ENCODE measurements at places on chromosomes 7 and 10.

DNA sequence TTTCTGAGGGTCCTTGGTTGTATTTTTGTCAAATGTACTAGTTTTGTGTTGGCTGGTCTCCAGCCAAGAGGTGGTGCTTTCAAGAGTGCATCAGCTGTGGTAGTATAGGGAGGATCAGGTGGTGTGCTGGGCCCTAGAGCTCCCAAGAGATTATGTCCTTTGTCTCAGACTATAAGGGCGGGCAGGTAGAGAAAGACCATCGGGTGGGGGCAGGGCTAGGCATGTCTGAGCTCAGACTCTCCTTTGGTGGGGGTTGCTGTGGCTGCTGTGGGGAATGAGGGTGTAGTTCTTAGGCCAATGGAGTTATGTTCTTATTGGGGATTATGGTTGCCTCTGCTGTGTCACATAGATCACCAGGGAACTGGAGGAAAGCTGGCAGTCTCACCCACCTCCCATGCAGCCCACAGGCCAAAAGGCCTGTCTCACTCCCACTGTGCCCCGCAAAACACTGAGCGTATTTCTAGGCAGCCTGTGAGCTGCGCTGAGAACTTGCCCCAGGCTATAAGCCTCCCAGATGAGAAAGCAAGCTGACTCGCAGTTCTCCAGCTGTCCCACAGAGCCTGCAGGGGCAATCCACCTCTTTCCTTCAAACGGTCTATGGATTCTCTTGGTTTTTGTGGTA lies 1066.7 kb downstream of the GRM8 start:
- H3K27ac ChIP-seq = no peak overlapping the region
- H3K27me3 ChIP-seq = no peaks in the 10 kb centered on the region
- DNase-seq = no peak
- no peaks in the 10 kb centered on the region for H3K36me3 ChIP-seq
- no peak overlapping the region for H3K4me3 ChIP-seq

DNA sequence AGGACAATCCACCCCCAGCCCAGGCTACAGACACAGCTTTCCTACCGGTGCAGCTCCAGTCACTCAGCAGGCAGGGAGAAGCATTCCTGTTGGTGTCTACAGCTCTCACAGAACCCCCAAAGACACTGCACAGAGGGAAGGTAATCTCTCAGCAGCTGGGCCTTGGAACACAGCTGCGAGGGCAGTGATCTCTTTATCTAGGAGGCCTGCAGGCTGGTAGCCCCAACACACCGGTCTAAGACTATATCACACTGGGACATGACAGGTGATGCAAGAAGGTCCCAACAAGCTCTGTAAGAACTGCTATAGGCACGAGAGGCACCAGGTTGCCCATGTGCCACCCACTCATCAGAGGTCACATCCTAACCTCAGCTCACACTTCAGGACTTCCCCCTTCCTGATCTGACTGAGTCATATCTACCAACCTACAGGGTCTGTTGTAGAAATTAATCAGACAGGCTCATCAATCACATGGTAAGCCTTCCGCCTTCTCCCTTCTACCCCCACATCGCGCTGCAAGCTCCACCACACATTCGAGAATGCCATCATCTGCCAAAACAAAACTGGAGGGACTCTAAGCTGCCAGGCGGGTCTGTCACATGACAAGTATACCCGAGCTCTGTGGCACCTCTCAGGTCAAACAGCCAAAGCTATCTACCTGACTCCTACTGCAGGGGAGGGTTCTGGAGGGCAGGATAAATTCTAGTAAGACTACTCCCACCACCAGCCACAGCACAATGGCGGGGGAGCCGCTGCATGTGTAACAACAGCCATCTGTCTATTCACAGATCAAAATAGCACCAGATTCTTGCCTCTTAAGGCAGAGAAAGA lies 26.1 kb downstream of the FAM53B start:
- peaks cover 82% of the 10 kb centered on the region for H3K4me1 ChIP-seq
- H3K27me3 ChIP-seq = no peaks in the 10 kb centered on the region
- peak overlapping the region; percentile 19 for H3K4me3 ChIP-seq
- no peaks in the 10 kb centered on the region for H3K36me3 ChIP-seq

DNA sequence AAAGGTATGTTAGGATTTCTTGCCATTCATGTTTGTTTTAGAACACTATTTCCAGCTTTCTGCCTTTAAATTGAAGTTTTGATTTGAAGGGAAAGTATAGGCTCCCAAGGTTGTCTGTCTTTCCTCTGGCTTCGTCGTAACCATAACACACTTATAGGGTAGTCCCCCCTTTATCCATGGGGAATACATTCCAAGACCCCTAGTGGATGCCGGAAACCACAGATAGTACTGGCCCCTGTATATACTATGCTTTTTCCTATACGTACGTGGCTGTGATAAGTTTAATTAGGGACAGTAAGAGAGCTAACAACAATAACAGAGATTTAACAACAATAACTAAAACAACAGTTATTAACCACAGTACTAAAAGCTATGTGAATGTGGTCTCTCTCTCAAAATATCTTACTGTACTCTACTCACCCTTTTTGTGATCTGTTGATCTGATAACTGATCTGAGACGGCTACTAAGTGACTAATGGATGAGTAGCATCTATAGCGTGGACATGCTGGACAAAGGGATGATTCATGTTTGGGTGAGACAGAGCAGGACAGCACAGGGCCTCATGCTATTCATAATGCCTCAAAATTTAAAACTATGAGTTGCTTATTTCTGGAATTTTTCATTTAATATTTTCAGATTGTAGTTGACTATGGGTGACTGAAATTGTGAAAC lies 273.1 kb downstream of the AUTS2 start:
- DNase-seq = no peak
- H3K36me3 ChIP-seq = no peaks in the 10 kb centered on the region
- H3K27ac ChIP-seq = no peak overlapping the region
- no peaks in the 10 kb centered on the region for H3K27me3 ChIP-seq
- H3K4me3 ChIP-seq = no peak overlapping the region

GRCh38 chr10:119667562-119668328 lies 16.6 kb downstream of the BAG3 start:
- no peaks in the 10 kb centered on the region for H3K27me3 ChIP-seq
- peaks cover 37% of the 10 kb centered on the region for H3K36me3 ChIP-seq
- H3K4me3 ChIP-seq = no peak overlapping the region
- peaks cover 37% of the 10 kb centered on the region for H3K4me1 ChIP-seq
- no peak for DNase-seq

DNA sequence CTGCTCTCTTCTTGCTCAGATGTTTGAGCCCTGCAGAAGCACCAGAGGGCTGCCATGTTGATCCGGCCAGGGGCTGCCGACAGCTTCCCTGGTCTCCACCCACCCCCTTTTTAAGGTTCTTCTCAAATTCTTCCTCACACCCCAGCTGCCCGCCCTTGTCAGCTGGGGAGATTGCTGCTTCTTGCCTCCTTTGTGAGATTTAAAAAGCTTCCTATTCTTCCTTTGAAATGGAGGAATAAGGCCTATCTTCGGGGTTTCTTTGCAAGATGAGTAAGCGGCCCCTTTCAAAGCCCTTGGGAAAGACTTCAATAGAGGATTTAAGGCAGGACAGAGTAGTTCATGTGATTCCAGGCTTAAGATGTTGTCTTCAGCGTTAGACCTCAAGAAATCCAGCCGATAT lies 211.9 kb upstream of the SHH start:
- no peaks in the 10 kb centered on the region for H3K27me3 ChIP-seq
- H3K36me3 ChIP-seq = no peaks in the 10 kb centered on the region
- DNase-seq = no peak
- H3K4me1 ChIP-seq = no peaks in the 10 kb centered on the region

- H3K4me1 ChIP-seq = no peaks in the 10 kb centered on the region
- H3K27ac ChIP-seq = no peak overlapping the region
- no peaks in the 10 kb centered on the region for H3K27me3 ChIP-seq
- no peaks in the 10 kb centered on the region for H3K36me3 ChIP-seq
- no peak for DNase-seq
- no peak overlapping the region for H3K4me3 ChIP-seq
Measured at GRCh38 chr7:50534690-50535290, 30.4 kb downstream of the DDC start.

GRCh38 chr7:127396184-127396583 lies 3.7 kb upstream of the ZNF800 start:
- H3K27ac ChIP-seq = no peak overlapping the region
- peaks cover 7% of the 10 kb centered on the region for H3K4me1 ChIP-seq
- no peaks in the 10 kb centered on the region for H3K27me3 ChIP-seq
- no peak for DNase-seq
- no peak overlapping the region for H3K4me3 ChIP-seq

GRCh38 chr7:82669141-82669540 lies 225.6 kb upstream of the CACNA2D1 start:
- H3K4me1 ChIP-seq = no peaks in the 10 kb centered on the region
- H3K27me3 ChIP-seq = no peaks in the 10 kb centered on the region
- DNase-seq = no peak
- no peak overlapping the region for H3K27ac ChIP-seq

- DNase-seq = no peak
- no peak overlapping the region for H3K27ac ChIP-seq
- no peak overlapping the region for H3K4me3 ChIP-seq
- H3K36me3 ChIP-seq = no peaks in the 10 kb centered on the region
Measured at GRCh38 chr10:21475393-21475792, 50.1 kb downstream of the SKIDA1 start.

DNA sequence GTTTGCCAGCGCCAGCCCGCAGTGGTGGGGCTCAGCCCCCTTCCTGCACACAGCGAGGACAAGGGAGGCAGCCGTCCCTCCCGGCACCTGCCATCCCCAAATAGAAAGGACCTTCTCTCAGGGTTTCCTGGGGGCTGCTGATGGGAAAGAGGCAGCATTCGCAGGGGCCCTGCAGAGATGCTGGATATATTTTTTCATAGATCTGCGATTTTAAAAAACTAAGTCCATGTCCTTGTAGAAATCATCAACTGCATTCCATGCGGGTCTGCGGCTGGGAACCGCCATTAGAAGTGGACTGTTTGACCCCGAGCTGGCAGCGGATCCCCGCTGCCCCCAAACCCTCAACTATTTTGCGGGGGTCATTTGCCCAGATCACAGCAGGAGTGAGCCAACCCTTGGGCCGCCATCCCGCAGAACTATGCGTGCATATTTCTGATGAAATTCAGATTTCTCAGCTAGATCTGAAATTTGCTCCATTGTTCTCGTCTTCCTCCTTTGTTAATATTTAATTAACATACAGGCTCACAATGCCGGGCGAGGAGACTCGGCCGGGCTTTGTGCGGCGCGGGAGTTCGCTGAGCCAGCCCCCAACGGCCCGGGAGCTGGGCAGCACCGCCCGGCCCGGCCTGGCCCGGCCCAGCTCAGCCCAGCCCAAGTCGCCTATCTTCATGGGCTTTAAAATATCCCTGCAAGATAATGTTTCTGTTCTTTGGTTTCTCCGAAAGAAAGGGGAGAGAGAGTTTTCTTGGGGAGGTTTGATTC lies 2.0 kb downstream of the EN2 start:
- H3K4me3 ChIP-seq = no peak overlapping the region
- H3K36me3 ChIP-seq = no peaks in the 10 kb centered on the region
- no peak overlapping the region for H3K27ac ChIP-seq
- H3K4me1 ChIP-seq = no peaks in the 10 kb centered on the region

DNA sequence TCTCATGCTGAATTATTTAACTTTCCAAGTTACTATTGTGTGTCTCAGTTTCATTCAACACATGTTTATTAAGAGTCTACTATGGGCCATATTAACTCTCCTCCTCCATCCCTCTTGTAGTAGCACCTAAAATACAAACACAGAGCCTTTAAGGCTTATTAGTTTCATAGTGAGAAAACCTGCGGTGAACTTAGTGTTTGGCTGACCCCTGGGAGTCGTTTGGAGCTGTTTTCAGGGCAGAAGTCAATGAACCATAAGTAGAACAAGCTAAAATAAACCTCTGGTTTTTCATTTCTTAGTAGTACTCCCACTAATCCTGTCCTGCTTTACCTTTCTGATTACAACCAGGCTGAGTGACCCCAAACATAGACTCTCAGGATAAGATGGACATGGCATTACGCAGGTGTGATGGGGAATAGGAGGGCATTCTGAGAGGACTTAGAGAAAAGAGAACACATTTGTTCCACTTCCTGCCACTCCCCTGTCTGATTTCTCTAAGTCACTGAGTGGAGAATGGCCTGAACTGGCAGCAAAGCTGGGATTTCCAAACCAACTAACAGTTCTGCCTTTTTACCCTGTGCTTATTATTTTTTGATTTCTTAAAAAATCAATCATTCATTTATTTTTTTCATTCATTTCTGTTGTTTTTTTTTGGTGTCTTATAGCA lies 74.5 kb downstream of the LRMDA start:
- H3K4me1 ChIP-seq = no peaks in the 10 kb centered on the region
- DNase-seq = no peak
- no peak overlapping the region for H3K27ac ChIP-seq
- H3K27me3 ChIP-seq = no peaks in the 10 kb centered on the region

- H3K27ac ChIP-seq = no peak overlapping the region
- peak; percentile 32 for DNase-seq
- no peaks in the 10 kb centered on the region for H3K27me3 ChIP-seq
Measured at GRCh38 chr10:13271552-13272163, 28.2 kb downstream of the PHYH start.
